ENCODE measurements at places on chromosomes 1 and 21. TPM values are rescaled to one million over a fixed set of nuclear protein-coding genes. Genes with fewer than 3 reads are reported as not detected.

- DNase-seq, result no peak
- peaks cover 29% of the 10 kb centered on the region for H3K4me1 ChIP-seq
- H3K27me3 ChIP-seq, result peaks cover 100% of the 10 kb centered on the region
- no peak overlapping the region for H3K4me3 ChIP-seq
- H3K36me3 ChIP-seq, result no peaks in the 10 kb centered on the region
- H3K27ac ChIP-seq, result no peak overlapping the region
Observed at GRCh38 chr1:18644446-18644845, 13.8 kb downstream of the PAX7 start.

DNA sequence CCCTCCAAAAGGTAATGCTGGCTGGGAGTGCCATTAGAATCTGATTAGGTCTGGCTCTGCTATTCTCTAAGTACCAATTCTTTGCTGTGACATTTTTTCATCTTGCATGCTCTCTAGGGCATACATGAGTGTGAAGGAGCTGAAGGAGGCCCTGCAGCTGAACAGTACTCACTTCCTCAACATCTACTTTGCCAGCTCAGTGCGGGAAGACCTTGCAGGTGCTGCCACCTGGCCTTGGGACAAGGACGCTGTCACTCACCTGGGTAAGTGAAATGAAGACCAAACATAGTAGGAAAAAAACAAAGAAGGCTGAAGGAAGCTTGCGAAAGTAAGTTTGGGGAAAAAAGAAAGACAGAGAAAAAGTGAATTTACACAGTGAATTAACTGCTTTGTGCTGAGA lies 207.9 kb downstream of the PAPPA2 start:
- no peaks in the 10 kb centered on the region for H3K36me3 ChIP-seq
- H3K27ac ChIP-seq, result no peak overlapping the region
- no peaks in the 10 kb centered on the region for H3K27me3 ChIP-seq
- no peaks in the 10 kb centered on the region for H3K4me1 ChIP-seq
- H3K4me3 ChIP-seq, result no peak overlapping the region

GRCh38 chr1:215156232-215156631 lies 73.7 kb downstream of the KCNK2 start:
- no peak overlapping the region for H3K27ac ChIP-seq
- H3K27me3 ChIP-seq, result no peaks in the 10 kb centered on the region
- no peak overlapping the region for H3K4me3 ChIP-seq
- no peak for DNase-seq
- no peaks in the 10 kb centered on the region for H3K4me1 ChIP-seq
- no peaks in the 10 kb centered on the region for H3K36me3 ChIP-seq

DNA sequence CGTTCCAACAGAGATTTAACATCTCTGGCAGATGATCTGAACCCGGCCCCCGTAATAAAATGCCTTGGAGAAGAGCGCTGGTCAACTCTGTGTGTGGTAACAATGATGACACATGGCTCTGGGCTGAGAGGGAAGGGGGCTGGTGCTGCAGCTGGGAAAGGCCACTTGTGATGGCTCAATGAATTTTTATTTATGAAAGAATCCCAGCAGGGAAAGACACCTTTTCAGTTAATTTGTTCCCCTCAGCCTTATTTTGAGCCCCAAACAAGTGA lies 59.4 kb downstream of the SYT6 start:
- DNase-seq, result no peak

DNA sequence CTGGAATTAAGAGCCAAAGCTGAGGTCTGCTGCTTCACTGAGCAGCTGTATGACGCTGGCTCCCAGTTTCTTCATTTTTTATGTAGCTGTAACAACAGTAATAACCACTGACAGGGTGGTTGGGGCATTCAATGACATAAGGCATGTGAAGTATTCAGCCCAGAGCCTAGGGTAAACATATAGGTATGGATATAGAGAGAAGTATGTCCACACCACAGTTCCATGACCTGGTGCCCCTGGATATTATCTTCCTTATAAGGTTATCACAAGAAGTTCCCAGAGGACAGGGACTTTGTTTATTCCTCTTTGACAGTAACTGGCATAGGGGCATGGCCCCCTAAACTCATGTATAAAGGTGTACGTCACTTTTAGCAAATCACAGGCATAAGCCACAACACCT lies 14.7 kb downstream of the RAB42 start:
- no peak overlapping the region for H3K27ac ChIP-seq
- peaks cover 3% of the 10 kb centered on the region for H3K4me1 ChIP-seq
- peaks cover 88% of the 10 kb centered on the region for H3K36me3 ChIP-seq
- H3K4me3 ChIP-seq, result no peak overlapping the region
- DNase-seq, result no peak

DNA sequence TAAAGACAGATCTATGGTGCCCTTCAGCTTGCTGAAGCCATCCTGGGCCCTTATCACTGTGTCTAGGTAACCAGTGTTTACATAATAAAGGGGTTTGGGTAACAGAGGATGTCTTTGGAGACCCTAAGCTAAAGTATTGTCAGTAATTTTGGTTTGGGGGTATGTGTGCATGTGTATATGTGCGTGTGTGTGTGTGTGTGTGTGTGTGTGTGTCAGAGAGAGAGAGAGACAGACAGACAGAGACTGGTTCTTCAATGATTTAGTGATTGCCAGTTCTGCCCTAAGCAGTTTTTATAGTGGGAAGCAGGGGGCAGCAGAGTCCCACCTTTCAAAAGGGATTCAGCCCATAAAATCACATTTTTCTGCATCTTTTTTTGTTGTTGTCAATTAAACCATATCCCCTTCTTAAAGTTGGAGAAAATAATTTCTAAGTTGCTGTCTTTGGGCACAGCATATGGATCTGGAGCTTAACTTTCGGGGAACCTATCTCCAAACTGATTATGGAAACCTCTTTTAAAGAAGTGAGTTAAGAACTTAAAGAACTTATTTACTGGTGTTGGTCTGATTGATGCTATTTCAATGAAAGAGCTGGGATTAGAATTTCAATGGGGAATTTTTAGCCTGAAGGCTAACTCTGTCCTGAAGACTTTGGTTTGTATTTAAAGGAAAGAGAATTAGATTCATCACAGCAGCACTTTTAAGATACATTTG lies 51.1 kb downstream of the ZNF326 start:
- H3K36me3 ChIP-seq, result no peaks in the 10 kb centered on the region
- no peaks in the 10 kb centered on the region for H3K27me3 ChIP-seq
- H3K4me1 ChIP-seq, result no peaks in the 10 kb centered on the region
- no peak overlapping the region for H3K4me3 ChIP-seq
- H3K27ac ChIP-seq, result no peak overlapping the region
- DNase-seq, result no peak

Gene HNRNPCL2
- not detected for total RNA-seq

- H3K27ac ChIP-seq, result no peak overlapping the region
- no peaks in the 10 kb centered on the region for H3K36me3 ChIP-seq
- peak; percentile 15 for DNase-seq
- peaks cover 28% of the 10 kb centered on the region for H3K4me1 ChIP-seq
Observed at GRCh38 chr1:181148636-181149035, 60.1 kb downstream of the IER5 start.

Gene COL11A1
- 1.8 TPM for total RNA-seq

- H3K27me3 ChIP-seq, result no peaks in the 10 kb centered on the region
- DNase-seq, result no peak
- no peaks in the 10 kb centered on the region for H3K36me3 ChIP-seq
- H3K27ac ChIP-seq, result no peak overlapping the region
- no peaks in the 10 kb centered on the region for H3K4me1 ChIP-seq
- no peak overlapping the region for H3K4me3 ChIP-seq
Observed at GRCh38 chr1:169699707-169700106, 11.7 kb downstream of the SELL start.

GRCh38 chr1:2258996-2259395 lies 30.9 kb downstream of the SKI start:
- no peaks in the 10 kb centered on the region for H3K27me3 ChIP-seq
- no peak for DNase-seq
- H3K4me1 ChIP-seq, result peaks cover 68% of the 10 kb centered on the region
- no peak overlapping the region for H3K4me3 ChIP-seq
- H3K27ac ChIP-seq, result peak overlapping the region; percentile 57

DNA sequence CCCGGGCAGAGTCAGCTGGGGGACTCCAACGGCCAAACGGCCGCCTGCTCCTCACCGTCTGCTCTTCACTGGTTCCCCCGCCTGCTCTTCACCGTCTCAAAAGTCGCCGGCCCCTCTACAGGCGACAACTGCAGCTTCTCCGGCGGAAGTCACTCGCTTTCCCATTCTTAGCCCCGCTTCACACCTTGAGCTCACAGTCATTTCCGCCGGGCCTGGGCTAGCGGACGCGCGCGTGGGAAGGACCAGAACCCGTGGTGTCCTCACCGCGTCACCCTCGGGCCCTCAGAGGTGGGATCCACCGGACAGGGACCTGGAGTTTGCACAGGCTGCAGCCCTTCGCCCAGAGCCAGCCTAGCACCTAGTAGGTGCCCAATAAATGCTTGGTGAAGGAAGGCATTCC lies 27.9 kb upstream of the HJV start:
- H3K4me1 ChIP-seq, result peaks cover 10% of the 10 kb centered on the region
- H3K27me3 ChIP-seq, result no peaks in the 10 kb centered on the region
- no peak overlapping the region for H3K27ac ChIP-seq
- no peak overlapping the region for H3K4me3 ChIP-seq

Measured in suprapubic skin (tissue), 4 donors.